ENCODE measurements at places on chromosomes 16 and 17.

DNA sequence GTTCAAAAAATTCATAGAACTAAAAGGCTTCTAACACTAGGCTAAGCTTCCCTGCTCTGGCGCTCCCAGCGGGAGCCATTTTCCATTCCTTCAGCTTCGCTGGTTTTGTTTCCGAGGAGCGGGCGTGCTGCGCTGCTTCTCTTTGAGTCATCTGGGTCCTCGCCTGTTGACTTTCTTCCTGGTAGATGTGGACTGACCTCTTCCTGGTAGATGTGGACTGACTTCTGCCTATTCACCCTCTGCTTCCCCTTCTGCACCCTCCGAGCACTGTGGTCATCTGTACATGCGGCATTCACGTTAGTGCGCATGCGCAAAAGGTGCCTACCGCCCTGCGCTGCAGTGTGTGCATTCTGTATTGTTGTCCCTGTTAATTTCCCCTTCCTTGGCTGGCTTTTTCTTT, 40.8 kb upstream of the SEC14L1 start:
- DNase-seq, result no peak

GRCh38 chr17:66578781-66579489, 256.0 kb upstream of the CACNG5 start:
- no peak for DNase-seq

DNA sequence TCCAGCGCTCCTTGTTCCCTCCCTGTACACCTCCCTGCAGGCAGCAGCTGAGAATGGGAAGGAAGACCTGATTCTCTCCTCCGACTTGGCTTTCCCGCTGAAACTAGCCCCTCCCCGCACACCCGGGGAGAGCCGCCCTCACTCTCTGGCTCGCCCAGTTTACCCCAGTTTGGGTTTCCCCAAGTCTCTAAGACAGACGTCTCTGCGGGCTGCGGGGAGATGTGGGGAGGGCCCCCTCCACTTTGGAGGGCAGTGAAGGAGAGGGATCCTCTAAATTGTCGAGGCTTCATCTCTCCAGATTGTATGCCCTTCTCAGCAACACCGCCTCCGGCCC, 797 bp downstream of the GRB7 start:
- DNase-seq, result no peak

GRCh38 chr16:31010585-31011325, at the start of gene STX1B:
Gene STX1B, minus strand, starts transcription at chr16:31010638. Its CDS starts 242 bp downstream, at chr16:31010396.
- peak; percentile 24 for DNase-seq

- no peak for DNase-seq
Observed at GRCh38 chr17:2361010-2361760, 23.9 kb downstream of the SGSM2 start.

DNA sequence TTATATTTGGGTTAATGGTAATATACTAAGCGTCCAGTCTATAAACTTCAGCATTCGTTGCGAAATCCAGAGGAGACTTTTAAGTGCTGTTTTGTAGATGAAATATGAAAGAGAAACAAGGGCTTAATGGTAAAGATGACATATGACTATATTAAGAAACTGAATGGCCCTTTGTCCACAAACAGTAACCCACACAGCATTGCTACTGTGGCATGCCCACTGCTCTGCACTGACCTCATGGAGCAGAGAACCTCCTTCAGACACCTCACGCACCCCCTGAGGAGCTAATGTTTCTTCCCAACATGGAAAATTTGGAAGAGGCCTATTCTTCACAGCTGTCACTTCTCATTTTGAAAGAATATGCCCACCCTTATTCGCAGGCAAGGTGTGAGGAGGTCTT, 26.7 kb downstream of the ASPA start:
- DNase-seq, result no peak

DNA sequence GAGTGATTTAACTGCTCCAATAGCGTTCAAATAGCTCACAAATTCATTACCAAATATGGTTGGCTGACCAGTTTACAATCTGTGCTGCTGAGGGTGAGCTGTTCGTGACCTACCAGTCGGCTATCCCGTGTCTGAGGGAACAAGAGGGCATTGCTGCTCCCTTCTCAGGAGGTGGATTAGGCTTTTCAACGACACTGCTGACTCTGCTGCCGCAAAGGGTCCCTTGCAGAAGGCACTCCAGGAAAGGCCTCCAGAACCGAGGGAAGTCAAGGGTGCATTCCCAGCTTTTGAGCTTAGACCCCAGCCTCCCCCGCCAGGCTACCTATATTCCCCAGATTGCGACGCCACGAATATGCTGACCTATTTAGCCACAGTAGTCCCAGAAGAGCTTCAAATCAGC, 32.3 kb downstream of the GJC1 start:
- no peak for DNase-seq

DNA sequence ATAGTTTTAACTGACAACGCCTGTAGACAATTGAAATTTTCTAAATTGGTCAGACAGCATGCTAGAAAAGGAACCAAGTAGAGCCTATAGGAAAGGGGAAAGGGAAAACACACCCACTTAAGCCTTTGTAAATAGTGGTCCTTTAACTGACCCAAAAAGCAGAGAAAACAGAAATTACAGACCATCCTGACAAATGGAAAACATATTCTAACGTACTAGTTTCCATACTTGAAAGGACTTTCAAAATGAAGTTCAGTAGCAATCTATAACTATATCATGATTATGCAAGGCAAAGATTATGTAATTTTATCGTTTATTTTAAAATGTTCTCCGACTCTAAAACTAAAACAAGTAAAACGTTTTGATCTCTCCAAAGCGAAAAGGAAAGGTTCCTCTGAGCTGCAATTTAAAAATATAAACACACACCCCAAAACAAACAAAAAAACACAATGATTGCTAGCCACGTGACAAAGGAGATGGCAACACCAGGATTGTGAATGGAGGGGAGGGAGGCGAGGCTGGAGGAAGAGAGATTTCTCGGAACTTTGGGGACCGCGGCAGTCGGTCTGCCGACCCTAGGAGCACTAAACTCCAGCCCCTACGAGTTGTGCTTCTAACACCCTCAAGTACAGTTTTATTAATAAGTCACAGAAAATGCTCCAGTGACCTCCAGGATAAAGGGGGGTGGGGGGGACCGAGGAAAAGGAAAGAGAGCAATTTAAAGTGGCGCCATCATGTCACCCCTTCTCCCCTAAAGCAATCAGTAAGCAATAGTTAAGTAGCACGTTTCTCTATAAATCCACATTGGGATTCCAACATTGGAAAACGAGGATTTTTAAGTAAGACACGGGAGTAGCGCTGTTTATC, 1.7 kb downstream of the KANSL1 start:
- no peak for DNase-seq

GRCh38 chr17:61469474-61469873, 17.3 kb downstream of the TBX4 start:
- DNase-seq, result no peak

DNA sequence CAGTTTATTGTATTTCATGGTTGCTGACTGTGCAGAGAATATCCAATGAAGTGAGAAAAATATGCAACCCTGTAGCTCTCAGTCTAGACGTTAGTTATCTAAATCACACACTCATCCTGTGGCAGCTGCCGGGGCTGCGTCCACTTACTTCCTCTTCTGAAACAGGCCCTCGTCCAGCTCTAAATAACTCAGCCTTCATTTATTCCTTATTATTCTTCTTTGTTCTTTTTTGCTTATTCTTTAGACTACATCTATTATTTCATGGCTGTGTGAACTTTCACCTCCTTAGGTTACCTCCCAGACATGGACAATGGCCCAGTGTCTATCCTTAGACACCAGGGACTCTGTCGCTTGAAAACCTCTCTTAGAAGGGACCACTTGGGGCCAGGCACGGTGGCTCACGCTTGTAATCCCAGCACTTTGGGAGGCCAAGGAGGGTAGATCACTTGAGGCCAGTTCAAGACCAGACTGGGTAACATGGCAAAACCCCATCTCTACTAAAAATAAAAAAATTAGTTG, 3.4 kb upstream of the THUMPD1 start:
- no peak for DNase-seq

- DNase-seq, result no peak
Observed at GRCh38 chr16:20906341-20907255, 6.0 kb downstream of the LYRM1 start.

- DNase-seq, result no peak
Observed at GRCh38 chr16:85296859-85297660, 184.8 kb upstream of the CIBAR2 start.

DNA sequence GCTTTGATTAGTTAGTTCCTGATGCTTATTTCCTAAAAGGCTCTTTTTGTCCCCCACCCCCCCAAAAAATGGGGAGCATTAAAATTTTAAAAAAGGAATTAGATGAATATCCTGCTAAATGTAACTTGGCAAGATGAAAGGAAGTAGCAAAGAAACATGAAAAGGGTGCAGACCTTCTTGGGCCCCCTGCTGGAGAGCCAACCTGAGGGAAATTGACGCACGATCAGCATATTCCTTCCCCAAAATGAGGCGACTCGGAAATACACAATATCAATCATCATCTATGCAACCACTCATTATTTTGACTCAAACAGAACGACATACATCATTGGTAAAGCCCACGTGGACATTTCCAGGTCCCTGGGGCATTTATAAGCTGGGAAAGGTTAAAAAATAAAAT, 59.7 kb downstream of the GRIN2A start:
- DNase-seq, result no peak

DNA sequence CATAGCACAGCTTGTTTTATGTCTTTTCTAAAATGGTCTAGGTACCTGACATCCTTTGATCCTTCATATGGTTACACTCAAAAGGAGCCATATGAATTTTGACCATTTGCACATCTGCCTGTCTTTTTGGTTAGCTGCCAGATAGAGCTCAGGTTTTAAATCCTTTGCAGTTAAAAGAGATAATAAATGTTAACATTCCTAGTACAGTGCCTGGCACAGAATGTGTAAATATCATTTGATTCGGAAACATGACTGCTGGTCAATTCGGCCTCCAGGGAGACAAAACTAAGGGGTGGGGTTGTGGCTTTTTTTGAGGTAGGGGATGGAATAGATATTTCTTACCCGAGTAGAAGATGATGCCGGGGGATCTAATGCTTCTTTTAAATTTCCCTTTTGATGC, 64.2 kb downstream of the FTO start:
- no peak for DNase-seq

- DNase-seq, result no peak
Observed at GRCh38 chr17:61247439-61247838, 152.2 kb upstream of the TBX2 start.

DNA sequence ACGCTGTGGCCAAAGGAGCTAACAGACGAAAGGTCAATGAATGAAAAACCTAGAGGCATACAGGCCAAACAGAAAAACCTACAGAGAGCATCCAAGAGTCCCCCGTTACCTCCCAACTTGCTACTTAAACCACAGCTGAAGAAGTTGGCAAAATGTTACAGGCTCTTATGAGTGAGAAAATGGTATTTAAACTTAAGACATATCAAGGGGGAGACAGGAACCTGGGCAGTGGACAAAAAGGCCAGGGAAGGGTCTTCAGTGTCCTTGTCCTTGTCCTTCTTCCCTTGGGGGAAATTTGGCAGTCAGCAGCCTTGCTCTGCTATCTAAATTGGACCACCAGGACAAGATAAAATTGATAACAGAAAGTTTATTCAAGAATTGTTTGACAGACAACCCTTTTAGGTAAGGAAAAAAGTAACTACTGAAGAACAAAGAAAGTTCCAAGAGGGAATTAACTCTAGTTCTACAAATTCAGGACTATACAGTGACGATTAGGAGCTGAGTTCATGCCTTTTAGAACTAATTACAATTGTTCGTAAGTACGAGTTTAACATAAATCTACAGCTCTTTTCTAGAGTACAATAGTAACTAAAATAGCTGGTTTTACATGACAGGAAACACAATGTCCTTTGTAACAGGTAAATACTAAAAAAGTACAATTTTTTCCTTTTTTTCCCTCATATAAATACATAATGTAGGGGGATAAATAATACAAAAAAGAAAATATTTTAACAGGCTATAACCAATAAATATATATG, 3.8 kb upstream of the HOXB2 start:
- no peak for DNase-seq

GRCh38 chr16:81333356-81333755, 18.6 kb downstream of the GAN start:
- no peak for DNase-seq

- no peak for DNase-seq
Observed at GRCh38 chr16:67399218-67399733, 6.0 kb upstream of the TPPP3 start.

DNA sequence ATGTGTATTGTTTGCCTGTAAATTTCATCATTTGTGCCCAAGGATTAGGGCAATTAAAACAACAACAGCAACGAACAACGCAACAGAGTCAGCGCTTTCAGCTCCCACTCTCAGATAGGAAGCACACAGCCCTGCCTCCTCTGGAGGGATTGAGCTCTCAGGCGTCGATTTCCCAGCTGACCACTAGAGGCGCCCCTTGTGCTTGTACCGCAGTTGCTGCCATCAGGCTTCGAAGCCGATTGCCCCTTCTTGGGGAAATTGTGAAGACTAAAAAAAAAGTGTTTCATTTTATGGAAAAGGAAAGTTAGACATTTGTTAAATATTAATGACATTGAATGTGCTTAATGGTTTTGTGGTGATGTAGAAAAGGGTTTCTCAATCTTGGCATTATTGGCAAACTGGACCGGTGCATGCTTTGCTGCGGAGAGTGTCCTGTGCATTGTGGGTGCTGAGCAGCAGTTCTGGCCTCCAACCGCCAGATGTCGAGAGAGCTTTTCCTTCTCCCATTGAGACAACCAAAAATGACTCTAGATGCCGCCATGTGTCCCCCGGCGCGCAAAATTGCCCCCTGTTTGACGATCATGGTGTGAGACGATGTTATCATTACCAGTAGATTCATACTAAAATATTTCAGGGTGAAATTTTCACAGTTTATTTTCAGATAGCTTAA, 650.4 kb upstream of the RBFOX1 start:
- DNase-seq, result no peak

DNA sequence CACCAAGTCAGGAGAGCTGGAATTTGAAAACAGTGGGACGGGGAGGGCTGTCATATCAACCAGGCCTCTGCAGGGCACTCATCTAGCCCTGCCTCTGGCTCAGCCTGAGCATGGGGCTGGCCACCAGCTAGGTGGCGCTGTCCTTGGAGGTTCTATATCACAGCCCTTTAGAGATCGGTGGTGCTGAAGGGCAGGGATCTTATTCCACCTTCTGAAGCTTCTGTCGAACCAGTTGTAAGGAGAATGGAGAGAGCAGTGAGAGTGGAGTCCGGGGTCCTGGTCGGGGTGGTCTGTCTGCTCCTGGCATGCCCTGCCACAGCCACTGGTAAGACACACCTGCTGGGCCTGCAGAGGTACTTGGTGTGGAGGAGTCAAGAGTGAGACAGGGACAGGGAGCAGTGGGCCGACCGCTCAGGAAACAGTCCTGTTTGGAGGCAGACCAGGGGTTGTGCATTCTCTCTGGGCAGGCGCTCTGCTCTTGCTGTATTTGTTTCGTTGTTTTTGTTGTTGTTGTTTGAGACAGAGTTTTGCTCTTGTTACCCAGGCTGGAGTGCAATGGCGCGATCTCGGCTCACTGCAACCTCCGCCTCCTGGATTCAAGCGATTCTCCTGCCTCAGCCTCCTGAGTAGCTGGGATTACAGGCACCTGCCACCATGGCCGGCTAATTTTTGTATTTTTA, at the start of gene CES3:
Gene CES3, plus strand, starts transcription at position 202 of the 680 bp plus-strand sequence. Its CDS starts 42 bp downstream, at position 244.
- DNase-seq, result peak; percentile 12
